ENCODE measurements at places on chromosomes 4 and X.

DNA sequence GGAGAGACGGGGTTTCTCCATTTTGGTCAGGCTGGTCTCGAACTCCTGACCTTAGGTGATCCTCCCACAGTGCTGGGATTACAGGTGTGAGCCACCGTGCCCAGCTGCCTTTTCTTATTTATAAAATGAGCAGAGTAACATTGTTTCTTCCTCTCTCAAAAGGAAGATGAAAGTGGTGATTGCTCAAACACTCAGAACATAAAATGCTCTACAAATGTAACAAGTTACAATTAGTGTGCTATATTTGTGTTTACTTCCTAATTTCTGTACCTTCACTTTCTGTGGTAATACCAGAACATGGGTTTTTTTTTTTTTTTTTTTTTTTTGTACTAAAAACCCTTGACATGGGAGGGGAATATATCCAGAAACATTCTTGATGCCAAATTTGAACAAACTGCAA lies 197.9 kb downstream of the MGST2 start:
- DNase-seq, result no peak

DNA sequence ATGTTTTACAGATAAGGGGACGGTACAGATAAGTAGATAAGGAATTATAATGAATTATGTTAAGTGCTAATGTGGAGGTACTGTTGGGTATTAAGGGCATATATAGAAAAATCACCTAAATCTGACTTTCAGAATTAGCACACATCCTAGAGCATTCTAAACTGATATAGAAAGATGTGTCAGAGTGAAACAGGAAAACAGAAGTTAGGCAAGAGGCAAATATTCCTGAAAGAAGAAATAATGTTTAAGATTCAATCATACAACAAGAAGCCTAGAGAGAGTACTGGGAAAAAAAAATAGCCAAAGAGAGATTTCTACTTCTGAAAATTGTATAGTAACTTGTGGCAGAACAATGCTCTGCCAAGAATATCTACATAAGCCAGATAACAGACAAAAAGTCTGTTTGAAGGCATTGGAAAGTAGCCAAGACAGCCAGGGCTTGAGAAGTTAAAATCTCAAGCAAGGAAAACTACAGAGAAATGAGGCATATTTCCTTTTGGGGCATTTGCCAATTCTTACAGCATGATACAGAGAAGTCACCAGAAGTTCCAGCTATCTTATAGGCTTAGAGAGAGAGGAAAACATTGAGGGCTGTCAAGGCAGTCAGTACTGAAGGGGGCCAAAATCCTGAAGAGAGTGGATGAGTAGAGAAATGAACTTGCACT lies 646.0 kb downstream of the RPA4 start:
- DNase-seq, result no peak

GRCh38 chr4:139984471-139984870 lies 169.5 kb downstream of the MAML3 start:
- DNase-seq, result no peak

DNA sequence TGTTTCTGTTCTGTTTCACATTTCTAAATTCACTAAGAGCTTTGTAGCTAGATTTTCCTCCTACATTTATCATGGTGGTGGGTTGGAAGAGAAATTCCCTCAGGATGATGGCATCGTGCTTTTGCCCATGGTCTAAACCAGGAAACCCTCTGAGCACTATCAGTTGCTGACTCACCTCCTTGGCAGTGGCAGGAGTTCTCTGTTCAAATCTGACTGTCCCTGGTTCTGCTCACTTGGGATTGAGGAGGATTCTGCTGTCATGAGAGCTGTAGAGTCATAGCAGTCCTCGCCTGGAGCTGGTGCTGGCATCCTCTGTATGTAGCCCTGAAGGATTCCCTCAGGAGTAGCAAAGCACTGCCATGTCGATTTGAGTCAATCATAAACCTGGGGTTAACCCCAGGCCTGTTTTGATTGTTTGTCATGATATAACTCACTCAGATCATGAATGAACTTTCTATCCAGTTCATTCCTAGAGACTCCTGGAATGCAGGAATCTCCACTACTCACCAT lies 9.4 kb downstream of the TEX13A start:
- no peak for DNase-seq

GRCh38 chr4:6093671-6094070 lies 75.4 kb upstream of the C4orf50 start:
- no peak for DNase-seq

DNA sequence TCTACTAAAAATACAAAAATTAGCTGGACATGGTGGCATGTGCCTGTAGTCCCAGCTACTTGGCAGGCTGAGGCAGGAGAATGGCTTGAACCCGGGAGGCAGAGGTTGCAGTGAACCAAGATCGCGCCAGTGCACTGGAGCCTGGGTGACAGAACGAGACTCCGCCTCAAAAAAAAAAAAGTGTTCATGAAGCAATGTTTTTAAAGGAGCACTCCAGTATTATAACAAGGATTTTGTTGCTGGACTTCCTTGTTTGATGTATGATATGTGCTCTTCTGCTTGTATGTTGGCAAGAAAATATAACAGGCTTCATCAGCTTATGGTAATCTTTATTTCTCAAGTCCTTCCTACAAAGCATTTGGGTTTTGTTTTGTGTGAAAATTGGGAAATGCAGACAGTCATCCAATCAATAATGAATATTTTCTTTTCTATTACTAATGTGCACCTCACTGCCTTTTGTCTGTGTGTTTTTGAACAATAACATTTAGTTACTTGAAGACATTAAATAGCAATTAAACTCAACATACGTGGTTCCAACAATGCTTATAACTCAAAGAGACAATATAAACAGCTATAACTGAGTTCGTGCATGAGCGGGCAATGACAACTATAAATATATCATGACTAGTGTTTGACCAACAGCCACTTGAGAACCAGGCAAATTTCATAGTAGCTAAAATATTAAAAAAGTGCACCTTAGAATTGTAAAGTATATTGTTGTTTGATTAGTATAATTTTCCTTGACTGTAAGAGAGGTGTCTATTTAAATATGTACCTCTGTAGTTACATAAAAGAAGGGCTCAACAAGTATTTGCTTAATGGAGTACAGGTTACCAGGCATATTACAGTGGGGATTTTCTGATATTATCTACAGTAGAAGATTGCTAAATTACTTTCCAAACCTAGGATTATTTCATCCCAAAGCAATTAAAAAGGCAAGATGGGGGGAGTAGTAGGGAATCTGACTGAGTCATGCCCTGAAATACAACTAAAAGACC lies 210.7 kb downstream of the PPP3CA start:
- no peak for DNase-seq

- DNase-seq, result no peak
Measured at GRCh38 chr4:184453365-184454160, 20.8 kb downstream of the IRF2 start.

GRCh38 chr4:159002950-159003349 lies 99.9 kb upstream of the RAPGEF2 start:
- no peak for DNase-seq

DNA sequence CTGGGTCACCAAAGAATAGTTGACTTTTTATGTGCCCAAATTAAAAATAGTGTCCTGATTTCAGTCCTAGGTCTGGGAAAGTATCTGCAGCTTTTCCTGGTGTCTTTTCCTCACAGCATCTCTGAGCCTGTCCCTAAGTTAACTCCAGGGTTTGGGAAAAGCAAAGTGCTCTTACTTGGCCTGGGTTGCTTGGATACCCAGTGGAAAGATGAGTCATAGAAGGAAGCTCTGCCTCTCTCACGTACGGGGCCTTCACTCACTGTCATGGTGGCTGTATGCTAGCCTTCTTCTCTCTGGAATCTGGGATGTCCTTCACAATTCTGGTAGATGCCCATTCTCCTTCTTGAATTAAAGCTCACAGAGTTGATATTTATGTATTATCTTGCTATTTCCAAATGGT lies 607.3 kb downstream of the ANKRD50 start:
- DNase-seq, result no peak
